Stimulated activated naive CD8-positive, alpha-beta T cell treated with anti-CD3 and anti-CD28 coated beads, Interleukin-15, Interleukin-2, amounts not matched to agents 100 U/mL and 50 U/mL, for 24 hours (primary cell): ENCODE measurements at places on chromosomes 2 and 18.

DNA sequence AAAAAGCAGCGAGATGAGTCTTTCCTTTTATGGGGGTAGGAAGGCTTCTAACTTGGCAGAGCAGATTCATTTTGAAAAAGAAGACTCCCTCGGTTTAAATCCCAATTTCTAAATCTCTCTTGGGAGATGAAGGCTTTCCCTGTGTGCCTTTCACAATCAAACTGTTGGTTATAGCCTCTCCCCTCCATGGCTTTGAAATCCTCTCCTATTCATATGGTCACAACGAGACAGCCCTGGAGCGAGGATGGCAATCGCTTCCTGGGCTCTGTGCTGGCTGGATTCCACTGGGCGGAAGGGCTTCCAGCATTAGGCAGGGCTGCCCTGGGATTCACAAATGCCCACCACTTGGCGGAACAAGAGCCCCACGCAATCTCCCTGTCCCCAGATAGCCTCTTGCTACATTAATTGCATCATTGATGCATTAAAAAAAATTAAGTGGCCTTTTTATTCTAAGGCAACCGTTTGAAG, 1.6 kb downstream of the CAVIN2 start:
- no peak for DNase-seq

DNA sequence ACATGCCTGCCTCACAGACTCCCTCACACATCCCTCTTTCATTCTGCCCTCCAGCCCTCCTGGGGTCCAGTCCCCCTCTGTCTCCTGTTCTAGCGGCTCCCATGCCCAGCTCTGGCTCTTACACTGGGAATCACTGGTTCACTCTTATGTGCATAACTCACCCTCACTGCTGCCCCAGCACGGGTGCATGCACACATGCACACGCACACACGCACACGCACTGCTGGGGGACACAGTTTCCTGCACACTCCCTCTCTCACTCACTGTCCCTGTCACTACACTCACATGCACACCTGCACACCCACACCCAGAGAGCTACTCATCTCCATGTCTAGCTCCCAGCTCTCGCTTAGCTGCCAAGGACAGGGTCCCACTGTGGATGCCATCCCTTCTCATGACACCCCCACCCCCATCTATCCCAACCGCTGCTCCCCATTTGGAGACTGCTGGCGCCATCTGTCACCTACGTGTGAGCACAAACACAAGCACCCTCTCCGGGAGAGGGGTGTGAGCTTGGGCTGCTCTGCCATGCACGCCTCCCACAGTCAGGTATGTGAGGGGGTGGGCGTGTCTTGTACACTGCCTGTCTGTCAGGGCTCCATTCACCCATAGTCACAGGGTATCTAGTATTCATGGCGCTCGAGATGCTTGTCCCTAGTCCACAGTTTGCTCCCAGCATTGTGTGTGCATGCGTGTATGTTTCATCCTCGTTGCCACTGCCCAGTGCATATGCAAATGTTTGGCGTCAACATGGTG, 1.8 kb downstream of the ASIC4 start:
- no peak for DNase-seq

DNA sequence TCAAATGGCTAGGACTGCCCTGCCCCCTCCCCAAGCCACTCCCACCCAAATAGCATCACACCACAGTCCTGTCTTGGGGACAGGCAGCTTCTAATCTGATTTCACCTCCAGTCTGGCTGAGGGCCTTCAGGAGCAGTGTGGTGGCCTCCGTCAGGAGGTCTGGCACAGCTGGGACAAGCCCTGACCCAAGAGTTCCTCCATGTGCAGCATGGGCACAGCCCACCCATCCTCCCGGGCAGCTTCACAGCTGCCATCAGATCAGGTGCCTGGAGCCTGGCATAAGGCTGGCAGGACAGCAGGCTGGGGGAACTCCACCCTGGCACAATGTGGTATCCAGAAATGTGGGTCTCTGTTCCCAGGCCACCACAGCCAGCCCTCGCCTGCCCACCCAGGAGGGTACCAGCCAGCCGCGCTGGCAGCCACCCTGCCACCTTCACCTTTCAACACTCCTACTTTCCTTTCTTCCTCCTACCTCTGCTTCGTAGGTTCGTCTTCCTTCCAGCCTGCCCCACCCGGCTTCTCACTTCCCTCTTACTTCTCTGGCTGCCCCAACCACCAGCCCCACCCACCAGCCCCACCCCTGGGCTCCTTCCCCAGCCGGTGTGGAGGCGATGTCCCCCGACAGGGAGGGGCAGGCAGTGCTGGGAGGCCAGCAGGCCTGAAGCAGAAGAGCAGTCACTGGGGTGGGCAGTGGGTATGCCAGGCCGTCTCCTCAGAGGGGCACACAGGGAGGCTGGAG, at the start of gene CAPG:
TSS of gene CAPG (minus strand) at position 522 of the 739 bp plus-strand sequence. CDS start 8,221 bp downstream, outside the sequence.
- peak; percentile 72 for DNase-seq

- no peak for DNase-seq
Measured at GRCh38 chr18:58497845-58498244, 131.0 kb downstream of the ALPK2 start.

- no peak for DNase-seq
Measured at GRCh38 chr2:30264274-30264673, 32.9 kb downstream of the LBH start.

DNA sequence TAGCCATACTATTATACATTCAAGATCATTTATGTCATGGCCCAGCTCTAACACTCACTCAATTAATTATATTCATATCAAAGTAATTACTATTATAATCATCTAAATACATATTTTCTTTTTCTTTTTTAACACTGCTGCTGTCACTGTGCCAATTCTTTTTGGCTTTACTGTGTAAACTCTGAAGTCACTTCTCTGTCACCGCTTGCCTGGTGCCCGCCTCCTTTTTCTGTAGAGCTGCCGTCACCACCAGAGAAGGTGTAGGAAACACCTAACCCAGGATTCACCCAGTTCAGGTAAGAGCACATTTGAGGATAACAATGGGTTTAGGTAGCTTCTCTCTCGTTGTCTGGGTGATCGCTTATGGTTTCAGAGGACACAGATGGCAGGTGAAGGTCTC, 93.3 kb downstream of the AOX1 start:
- no peak for DNase-seq

DNA sequence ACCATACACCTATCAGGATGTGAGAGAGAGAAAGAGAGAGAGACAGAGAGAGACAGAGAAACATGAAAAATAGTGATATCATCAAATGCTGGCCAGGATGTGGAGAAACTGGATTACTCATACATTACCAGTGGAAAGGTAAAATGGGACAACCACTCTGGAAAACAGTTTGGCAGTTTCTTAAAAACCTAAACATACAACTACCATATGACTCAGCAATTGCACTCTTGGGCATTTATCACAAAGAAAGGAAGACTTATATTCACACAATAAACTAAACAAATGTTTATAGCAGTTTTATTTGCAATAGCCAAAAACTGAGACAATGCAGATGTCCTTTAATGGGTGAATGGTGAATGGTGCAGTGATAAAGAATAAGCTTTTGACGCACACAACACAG, 29.1 kb downstream of the SLC4A3 start:
- no peak for DNase-seq
